ENCODE measurements at places on chromosomes 6 and 20.

- peaks cover 21% of the 10 kb centered on the region for H3K36me3 ChIP-seq
- DNase-seq: peak; percentile 52
- H3K4me3 ChIP-seq: peak overlapping the region; percentile 22
These were observed 21.3 kb upstream of the TLDC2 start for GRCh38 chr20:36854348-36855240.

DNA sequence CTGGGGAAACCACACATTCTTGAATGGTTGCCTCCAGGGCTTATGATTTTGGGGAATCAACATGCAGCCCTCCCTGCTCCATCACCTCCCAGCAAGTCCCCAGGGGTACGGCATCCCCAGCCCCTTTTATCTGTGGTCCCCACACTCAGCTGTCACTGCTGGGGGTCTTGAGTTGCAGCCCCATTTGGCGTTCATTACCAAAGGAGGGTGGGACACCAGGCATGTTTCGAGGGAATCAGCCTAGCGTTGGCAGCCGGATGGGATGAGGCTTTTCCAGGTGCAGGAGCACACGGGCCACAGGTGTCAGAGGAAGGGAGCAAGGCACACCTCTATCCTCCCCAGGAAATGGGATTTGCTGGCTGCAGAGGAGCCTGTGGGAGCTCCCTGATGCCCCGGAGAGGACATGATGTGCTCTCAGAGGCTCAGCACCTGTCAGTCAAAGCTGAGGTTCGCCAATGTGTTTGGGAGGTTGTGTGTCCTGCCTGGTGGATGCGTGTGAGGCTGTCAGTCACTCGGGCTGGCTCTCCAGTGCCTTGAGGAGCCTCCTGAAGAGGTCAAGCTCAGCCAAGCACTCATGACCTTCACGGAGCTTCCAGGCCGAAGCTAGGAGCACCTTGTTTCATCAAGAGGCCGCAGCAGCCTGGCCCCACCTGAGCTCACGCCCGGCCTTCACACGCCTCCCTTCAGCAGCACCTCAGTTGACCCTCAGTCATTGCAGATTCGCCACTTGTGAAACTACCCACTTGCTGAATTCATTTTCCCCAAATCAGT is 95.0 kb downstream of the ERMARD start:
- DNase-seq: no peak
- peaks cover under 1% of the 10 kb centered on the region for H3K4me1 ChIP-seq
- no peak overlapping the region for H3K4me3 ChIP-seq
- H3K27ac ChIP-seq: no peak overlapping the region
- peaks cover 65% of the 10 kb centered on the region for H3K27me3 ChIP-seq

GRCh38 chr6:127022302-127022701 is 96.2 kb upstream of the RSPO3 start:
- H3K27ac ChIP-seq: no peak overlapping the region
- H3K36me3 ChIP-seq: no peaks in the 10 kb centered on the region
- H3K4me1 ChIP-seq: no peaks in the 10 kb centered on the region

- H3K4me1 ChIP-seq: no peaks in the 10 kb centered on the region
- no peaks in the 10 kb centered on the region for H3K27me3 ChIP-seq
- no peak overlapping the region for H3K4me3 ChIP-seq
These were observed 12.2 kb downstream of the SAYSD1 start for GRCh38 chr6:39102821-39103136.

GRCh38 chr6:40342723-40343122 is 244.4 kb downstream of the LRFN2 start:
- H3K27me3 ChIP-seq: no peaks in the 10 kb centered on the region
- H3K27ac ChIP-seq: no peak overlapping the region
- no peak overlapping the region for H3K4me3 ChIP-seq

DNA sequence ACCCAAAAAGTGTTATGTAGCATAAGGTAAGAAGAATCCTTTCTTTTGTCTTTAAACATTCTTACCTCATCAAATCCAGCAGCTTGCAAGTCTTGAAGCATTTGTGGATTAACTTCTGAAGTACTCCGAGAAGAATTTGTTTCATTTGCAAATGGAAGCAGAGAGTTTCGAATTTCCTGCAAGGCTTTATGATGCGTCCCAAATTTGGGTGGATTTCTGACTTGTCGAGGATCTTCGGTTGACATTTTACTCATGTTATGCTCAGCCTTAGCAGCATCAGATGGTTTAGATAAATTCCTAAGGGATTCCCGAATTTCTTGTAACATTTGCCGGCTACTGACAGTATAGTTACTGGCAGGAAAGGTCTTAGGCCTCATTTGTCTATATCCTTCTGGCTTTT is 16.2 kb downstream of the LATS1 start:
- no peak overlapping the region for H3K4me3 ChIP-seq
- peaks cover 22% of the 10 kb centered on the region for H3K4me1 ChIP-seq
- H3K27me3 ChIP-seq: no peaks in the 10 kb centered on the region
- DNase-seq: no peak
- peaks cover 12% of the 10 kb centered on the region for H3K36me3 ChIP-seq

Measured in MCF 10A (cell line).